ENCODE measurements at places on chromosomes 11 and 22. TPM values are rescaled to one million over a fixed set of nuclear protein-coding genes. Genes with fewer than 3 reads are reported as not detected.

DNA sequence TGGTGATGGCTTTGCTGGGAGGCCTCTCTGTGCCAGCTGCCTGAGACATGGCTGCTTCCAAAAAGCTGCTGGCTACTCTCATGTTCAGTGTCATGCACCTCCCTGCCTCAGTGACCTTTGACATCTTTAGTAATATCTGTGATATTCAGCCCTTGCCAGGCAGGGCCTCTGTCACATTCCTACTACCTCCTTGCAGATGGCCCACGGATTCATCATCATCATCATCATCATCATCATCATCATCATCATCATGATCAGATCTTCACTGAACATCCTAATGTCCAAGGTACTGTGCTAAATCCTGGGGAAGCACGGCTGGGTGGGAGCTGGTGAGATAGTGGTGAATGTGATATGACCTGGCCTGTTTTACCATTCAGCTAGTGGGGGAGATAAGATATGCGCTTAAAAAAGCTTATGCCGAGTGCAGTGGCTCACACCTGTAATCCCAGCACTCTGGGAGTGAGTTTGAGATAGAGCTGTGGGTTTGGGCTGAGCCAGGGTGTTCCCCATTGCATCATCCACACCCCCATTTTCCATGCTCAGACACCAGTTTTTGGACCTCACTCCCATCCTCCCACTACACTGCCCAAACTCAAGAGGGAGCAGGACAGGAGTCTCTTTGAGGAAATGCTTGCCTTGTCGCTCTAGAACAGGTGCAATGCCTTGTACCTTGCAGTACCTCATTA lies 17.1 kb upstream of the TMPRSS13 start:
- peaks cover 12% of the 10 kb centered on the region for H3K36me3 ChIP-seq
- H3K27ac ChIP-seq, result peak overlapping the region; percentile 76
- H3K4me3 ChIP-seq, result no peak overlapping the region
- H3K27me3 ChIP-seq, result no peaks in the 10 kb centered on the region

- no peak for DNase-seq
- peaks cover 23% of the 10 kb centered on the region for H3K4me1 ChIP-seq
- no peak overlapping the region for H3K27ac ChIP-seq
- peaks cover 46% of the 10 kb centered on the region for H3K36me3 ChIP-seq
- H3K27me3 ChIP-seq, result no peaks in the 10 kb centered on the region
Measured at GRCh38 chr11:74956397-74957015, 7.4 kb downstream of the SPCS2 start.

- H3K4me3 ChIP-seq, result no peak overlapping the region
- no peak overlapping the region for H3K27ac ChIP-seq
- no peaks in the 10 kb centered on the region for H3K4me1 ChIP-seq
- H3K36me3 ChIP-seq, result no peaks in the 10 kb centered on the region
Measured at GRCh38 chr11:71158936-71159335, 93.4 kb downstream of the SHANK2 start.

DNA sequence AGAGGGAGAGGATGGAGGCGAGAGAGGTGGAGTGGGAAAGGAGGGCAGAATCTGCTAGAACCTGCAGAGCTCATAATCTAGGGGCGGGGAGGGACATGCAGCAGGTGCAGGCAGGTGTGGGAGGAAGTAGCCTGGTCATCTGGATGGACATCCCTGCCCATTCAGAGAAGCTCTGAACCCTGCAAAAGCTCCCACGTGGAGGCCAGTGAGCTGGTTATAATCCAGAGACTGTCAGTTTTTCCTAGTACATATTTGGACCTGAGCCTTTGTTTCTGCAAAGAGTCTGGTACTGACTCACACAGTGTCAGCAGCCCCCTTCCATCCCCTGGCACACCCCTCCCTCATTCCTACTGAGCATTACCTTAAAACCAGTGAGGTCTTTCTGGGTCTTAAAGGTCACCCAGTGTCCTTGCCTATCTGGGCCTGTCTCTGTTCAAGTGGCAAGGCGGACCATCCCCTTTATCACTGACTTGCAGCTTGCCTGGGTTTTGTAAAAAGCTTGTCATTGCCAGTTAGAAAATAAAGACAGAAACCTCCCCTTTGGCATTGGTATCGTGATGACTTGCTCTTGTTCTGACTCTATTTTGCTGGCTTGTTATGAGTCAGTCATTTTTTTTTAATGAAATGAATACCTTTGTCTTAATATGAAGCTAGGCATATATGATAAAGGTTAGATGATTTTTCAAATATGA lies 26.1 kb downstream of the PTPRJ start:
- H3K4me3 ChIP-seq, result peak overlapping the region; percentile 54
- peak; percentile 54 for DNase-seq
- peak overlapping the region; percentile 95 for H3K27ac ChIP-seq

- peaks cover 44% of the 10 kb centered on the region for H3K36me3 ChIP-seq
- H3K27me3 ChIP-seq, result no peaks in the 10 kb centered on the region
- H3K4me1 ChIP-seq, result peaks cover 8% of the 10 kb centered on the region
- H3K27ac ChIP-seq, result no peak overlapping the region
- no peak for DNase-seq
Measured at GRCh38 chr22:25666308-25666707, 75.7 kb upstream of the MYO18B start.

- peak overlapping the region; percentile 85 for H3K4me3 ChIP-seq
- H3K36me3 ChIP-seq, result peaks cover 60% of the 10 kb centered on the region
- peak; percentile 59 for DNase-seq
- H3K27ac ChIP-seq, result peak overlapping the region; percentile 95
- H3K27me3 ChIP-seq, result no peaks in the 10 kb centered on the region
- peaks cover 77% of the 10 kb centered on the region for H3K4me1 ChIP-seq
Measured at GRCh38 chr11:62710001-62710345, 2.5 kb downstream of the GNG3 start.

DNA sequence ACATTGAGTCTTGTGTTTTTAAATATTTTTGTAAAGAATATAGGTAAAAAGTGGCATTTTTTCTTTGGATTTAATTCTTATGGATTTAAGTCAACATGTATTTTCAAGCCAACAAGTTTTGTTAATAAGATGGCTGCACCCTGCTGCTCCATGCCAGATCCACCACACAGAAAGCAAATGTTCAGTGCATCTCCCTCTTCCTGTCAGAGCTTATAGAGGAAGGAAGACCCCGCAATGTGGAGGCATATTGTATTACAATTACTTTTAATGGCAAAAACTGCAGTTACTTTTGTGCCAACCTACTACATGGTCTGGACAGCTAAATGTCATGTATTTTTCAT lies 333 bp upstream of the CD3E start:
- peaks cover 43% of the 10 kb centered on the region for H3K36me3 ChIP-seq
- H3K4me3 ChIP-seq, result peak overlapping the region; percentile 99
- DNase-seq, result no peak
- peaks cover 58% of the 10 kb centered on the region for H3K4me1 ChIP-seq
- peak overlapping the region; percentile 99 for H3K27ac ChIP-seq

GRCh38 chr11:1073261-1073724 lies 1.4 kb upstream of the MUC2 start:
- H3K27me3 ChIP-seq, result no peaks in the 10 kb centered on the region
- H3K4me3 ChIP-seq, result no peak overlapping the region
- DNase-seq, result no peak
- H3K4me1 ChIP-seq, result no peaks in the 10 kb centered on the region
- no peak overlapping the region for H3K27ac ChIP-seq
- H3K36me3 ChIP-seq, result no peaks in the 10 kb centered on the region

- H3K27me3 ChIP-seq, result no peaks in the 10 kb centered on the region
- H3K4me3 ChIP-seq, result no peak overlapping the region
- no peaks in the 10 kb centered on the region for H3K36me3 ChIP-seq
- DNase-seq, result no peak
Measured at GRCh38 chr11:90818196-90818745, 595.4 kb upstream of the CHORDC1 start.

DNA sequence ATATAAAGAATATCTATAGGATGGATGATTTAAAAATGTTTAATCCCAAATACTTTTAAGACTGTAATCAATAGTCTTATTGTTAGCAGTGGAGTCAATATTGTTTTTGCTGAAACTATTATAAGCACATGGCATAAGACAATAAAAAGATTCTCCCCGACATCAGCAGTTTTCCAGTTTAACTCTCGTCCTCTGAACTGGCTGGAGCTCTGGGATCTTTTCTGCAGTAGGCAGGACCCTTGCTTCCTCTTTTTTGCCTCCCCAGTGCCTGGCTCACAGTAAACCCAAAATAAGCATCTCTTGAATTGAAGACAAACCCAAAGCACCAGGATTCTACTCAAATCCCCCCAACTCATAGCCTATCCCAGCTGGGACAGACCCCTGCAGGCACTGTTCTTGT lies 32.9 kb downstream of the KCNJ1 start:
- no peak overlapping the region for H3K27ac ChIP-seq
- peaks cover 3% of the 10 kb centered on the region for H3K36me3 ChIP-seq
- no peak overlapping the region for H3K4me3 ChIP-seq
- H3K4me1 ChIP-seq, result peaks cover 45% of the 10 kb centered on the region
- DNase-seq, result no peak

GRCh38 chr11:22133776-22134175 lies 59.1 kb upstream of the ANO5 start:
- H3K4me3 ChIP-seq, result no peak overlapping the region
- H3K27ac ChIP-seq, result no peak overlapping the region
- H3K4me1 ChIP-seq, result no peaks in the 10 kb centered on the region
- H3K27me3 ChIP-seq, result no peaks in the 10 kb centered on the region

DNA sequence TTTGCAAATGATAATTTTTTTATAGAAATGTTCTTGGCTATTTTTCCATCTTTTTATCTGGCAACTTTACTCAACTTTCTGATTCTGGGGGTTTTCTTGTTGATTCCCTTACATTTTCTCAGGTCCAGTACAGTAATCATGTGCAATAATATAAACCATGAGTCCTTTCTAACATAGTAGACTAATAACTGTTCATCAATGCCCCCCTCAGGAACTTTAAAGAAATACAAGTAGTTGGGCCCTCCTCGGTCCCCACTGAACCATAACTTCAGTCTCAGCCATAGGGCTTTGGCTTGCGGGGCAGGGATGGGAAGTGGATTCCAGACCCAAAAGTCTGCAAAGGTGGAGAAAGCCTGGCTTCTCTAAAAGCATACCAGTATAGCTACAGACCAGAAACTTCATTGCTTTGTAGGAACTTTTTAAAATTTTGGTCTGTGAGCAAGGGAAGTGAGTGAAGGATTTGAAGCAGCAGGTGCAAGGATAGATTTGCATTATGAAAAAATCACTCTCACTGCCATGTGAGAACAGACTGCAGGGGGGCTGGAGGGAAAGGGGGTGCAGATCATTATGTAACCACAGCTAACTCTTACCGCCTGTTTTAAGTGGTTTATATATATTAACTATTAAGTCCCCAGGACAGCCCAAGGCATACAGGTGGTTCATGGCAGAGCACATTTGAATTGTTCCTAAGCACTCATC lies 10.4 kb upstream of the TUB start:
- H3K27me3 ChIP-seq, result peaks cover 9% of the 10 kb centered on the region
- DNase-seq, result no peak
- H3K36me3 ChIP-seq, result no peaks in the 10 kb centered on the region

Gene OR8D4
- total RNA-seq, result not detected

Gene KDM4D
- 0.89 TPM for total RNA-seq

All from activated CD8-positive, alpha-beta T cell treated with anti-CD3 and anti-CD28 coated beads, Interleukin-2, amount 10 ng/mL, durations not matched to agents 7 days and 5 days (primary cell).